ENCODE measurements at places on chromosomes 7 and 10. TPM values are rescaled to one million over a fixed set of nuclear protein-coding genes. Genes with fewer than 3 reads are reported as not detected.

DNA sequence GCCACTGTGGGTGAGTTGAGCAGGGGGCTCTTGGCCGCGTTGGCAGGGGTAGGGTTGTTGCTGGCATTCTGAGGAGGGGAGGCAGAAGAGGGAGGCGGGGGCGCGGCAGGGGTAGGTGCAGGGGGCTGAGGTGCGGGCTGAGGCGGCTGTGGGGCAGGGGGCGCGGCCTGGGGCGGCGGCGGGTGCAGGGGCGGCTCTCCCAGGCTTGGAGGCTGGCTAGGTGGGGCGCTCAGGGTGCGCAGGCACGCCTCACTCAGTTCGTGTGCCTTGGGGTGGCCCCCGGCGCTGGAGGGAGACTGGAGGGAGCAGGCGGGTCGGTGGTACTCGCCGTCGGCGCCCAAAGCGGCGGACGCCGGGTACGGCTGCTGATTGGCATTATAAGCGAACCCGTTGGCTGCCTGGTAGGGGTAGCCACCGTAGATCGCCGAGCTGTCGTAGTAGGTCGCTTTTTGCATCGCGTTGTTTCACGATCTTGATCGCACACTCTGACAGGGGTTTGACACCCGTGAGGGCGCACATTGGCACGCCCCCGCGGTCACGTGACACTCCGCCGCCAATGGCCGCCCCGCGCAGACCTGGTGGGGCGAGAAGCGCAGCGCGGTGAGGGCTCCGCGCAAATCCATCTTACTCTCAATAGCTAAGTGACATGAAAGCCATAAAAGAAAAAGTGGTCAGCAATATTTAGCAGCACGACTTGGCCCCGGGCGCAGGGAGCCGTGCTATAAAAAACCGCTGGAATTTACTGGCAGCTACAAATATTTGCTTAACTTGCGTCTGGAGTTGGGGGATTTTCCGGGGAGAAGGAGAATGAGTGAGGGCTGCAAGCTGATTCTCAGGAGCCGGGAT is 7.9 kb upstream of the HOXA2 start:
- H3K4me1 ChIP-seq = no peaks in the 10 kb centered on the region
- H3K27me3 ChIP-seq = peaks cover 96% of the 10 kb centered on the region
- H3K27ac ChIP-seq = no peak overlapping the region
- DNase-seq = peak; percentile 71
- peak overlapping the region; percentile 71 for H3K4me3 ChIP-seq

DNA sequence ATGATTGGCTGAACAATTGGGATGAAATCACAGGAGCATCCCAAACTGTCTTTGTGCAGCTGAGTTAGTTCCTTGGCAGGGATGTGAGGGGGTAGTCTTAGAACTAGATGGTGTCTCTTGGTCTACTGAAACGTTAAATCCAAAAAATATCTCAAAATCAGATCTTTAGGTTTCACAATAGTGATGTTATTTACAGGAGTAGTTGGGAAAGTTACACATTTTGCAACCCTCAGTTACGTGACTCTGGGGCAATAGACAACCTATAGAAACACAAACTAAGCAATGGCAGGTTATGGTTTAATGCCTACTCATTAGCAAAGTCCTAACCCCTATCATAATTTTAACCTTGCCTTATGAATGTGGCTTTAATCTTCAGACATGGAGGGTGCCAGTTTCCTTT is 24.0 kb downstream of the PKD1L1 start:
- no peaks in the 10 kb centered on the region for H3K27me3 ChIP-seq
- no peak overlapping the region for H3K27ac ChIP-seq
- no peak for DNase-seq
- H3K36me3 ChIP-seq = peaks cover 41% of the 10 kb centered on the region

DNA sequence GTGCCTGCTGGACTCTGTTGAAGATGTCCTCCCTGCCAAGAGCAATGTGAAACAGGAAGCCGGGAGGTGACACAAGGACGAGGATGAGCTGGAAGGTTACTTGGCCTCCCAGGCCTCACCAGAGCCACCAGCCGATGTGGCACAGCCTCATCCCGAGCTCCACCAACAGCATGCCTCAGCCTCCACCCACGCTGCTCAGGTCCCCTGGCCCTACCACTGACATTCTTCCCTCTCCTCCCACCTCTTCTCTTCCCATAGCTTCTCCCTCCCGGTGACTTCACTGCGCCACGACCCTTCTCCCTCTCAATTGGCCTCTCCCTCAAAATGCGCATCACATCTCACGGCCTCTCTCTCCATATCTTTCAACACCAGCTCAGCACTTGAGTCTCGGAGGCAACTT is 249.9 kb downstream of the SKAP2 start:
- no peak overlapping the region for H3K4me3 ChIP-seq
- no peaks in the 10 kb centered on the region for H3K27me3 ChIP-seq
- no peaks in the 10 kb centered on the region for H3K36me3 ChIP-seq
- H3K27ac ChIP-seq = no peak overlapping the region
- no peak for DNase-seq

DNA sequence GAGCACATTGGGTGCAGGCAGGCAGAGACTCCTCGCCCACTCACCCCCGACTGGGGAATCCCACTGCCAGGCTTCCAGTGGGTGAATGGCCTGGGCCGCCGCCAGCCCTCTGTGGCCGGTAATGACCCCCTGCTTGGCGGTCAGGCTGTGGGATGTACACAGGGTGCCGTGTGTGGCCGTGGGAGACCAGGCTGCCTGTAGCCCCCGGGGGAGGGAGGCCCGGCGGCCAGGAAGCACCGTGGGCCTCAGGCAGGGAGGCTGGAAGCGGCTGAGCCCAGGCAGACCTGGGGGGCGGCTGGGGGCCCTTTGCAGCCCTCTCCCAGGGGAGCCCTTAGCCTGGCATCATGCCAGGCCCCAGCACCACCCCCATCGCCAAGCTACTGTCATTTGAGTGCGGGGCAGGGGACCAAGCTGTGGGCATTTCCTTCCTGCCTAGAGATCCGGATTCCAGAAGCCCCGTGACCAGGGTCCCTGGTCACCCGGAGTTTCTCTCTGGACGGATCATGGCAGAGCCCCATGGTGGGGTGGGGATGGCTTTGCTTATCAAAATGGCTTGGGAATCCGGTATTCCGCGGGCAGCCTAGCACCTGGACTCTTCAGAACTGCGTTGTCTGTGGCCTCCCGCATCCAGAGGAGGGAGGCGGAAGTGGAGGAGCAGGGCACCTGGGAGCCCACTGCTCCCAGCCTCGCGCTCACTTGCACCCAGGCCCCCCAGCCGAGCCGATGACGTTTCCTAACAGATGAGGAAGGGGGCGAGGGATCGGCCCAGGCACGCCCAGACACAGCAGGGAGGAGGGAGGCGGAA is 1.1 kb downstream of the TTYH3 start:
- no peak overlapping the region for H3K27ac ChIP-seq
- no peak for DNase-seq
- H3K4me1 ChIP-seq = no peaks in the 10 kb centered on the region
- H3K27me3 ChIP-seq = no peaks in the 10 kb centered on the region
- H3K4me3 ChIP-seq = peak overlapping the region; percentile 85

GRCh38 chr7:31100445-31100844 is 48.3 kb downstream of the ADCYAP1R1 start:
- H3K27me3 ChIP-seq = no peaks in the 10 kb centered on the region
- no peak overlapping the region for H3K27ac ChIP-seq
- H3K36me3 ChIP-seq = peaks cover 6% of the 10 kb centered on the region
- DNase-seq = peak; percentile 5

DNA sequence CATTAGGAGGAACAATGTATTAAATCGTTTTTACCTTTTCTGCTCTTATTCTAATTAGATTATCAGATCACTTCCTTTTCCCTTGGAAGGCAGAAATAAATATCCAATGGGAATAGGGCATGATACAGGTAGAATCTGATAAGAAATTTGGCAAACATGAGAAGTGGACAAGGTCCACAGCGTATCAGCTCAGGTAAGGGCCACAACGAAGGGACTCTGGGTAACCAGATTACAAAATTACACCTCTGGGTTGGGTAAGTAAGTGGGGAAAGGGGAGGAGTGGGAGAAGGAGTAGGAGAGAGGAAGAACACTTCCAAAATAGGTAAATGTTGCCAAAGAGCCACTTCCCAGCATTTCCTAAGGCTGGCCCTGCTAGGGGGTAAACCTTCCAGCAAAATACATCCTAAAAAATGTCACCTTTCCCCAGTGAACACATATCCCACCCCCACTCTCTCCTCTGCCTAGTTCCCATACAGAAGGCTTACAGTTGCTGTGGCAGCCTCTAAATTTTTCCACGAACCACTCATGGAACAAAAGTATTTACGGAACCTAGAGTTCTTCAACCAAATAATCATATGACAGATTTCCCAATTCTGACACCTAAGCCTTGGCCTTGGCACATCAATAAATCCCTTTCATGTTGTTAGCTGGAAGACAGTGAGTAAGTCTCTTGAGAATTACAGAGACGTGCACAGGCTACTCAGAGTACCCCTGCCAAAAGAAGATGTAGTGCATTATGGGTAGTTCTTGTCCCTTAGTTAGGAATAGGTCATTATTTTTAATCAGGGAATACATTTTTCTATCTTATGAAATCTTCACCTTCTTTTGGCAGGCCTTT is 51.5 kb upstream of the DLX6 start:
- no peaks in the 10 kb centered on the region for H3K36me3 ChIP-seq
- H3K27me3 ChIP-seq = no peaks in the 10 kb centered on the region
- H3K27ac ChIP-seq = no peak overlapping the region
- H3K4me1 ChIP-seq = no peaks in the 10 kb centered on the region

GRCh38 chr10:80684259-80684658 is 146.6 kb downstream of the SH2D4B start:
- H3K4me1 ChIP-seq = no peaks in the 10 kb centered on the region
- H3K4me3 ChIP-seq = no peak overlapping the region
- DNase-seq = no peak
- H3K36me3 ChIP-seq = no peaks in the 10 kb centered on the region
- no peaks in the 10 kb centered on the region for H3K27me3 ChIP-seq

DNA sequence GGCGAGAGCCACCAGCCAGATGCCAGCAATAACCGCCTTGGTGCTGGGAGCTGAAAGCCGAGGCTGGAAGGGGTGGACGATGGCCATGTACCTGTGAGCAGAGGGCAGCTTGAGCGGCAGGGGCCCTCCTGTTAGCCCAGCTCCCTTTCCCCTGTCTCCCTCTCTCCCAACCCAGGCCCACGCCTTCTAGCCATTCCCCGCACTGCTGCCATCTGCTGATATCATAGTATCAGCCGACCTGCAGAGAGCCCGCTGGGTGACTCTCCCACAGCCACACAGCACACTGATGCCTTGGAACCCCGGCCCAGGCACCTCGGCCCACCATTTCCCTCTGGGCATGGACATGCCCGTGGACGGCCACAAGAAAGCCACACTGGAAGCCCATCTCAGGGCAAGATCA is 1.7 kb downstream of the TACR2 start:
- no peaks in the 10 kb centered on the region for H3K4me1 ChIP-seq
- no peaks in the 10 kb centered on the region for H3K27me3 ChIP-seq
- DNase-seq = no peak
- H3K36me3 ChIP-seq = no peaks in the 10 kb centered on the region
- H3K27ac ChIP-seq = no peak overlapping the region
- H3K4me3 ChIP-seq = no peak overlapping the region

- H3K27ac ChIP-seq = no peak overlapping the region
- H3K4me1 ChIP-seq = no peaks in the 10 kb centered on the region
- H3K4me3 ChIP-seq = no peak overlapping the region
- DNase-seq = no peak
- H3K27me3 ChIP-seq = no peaks in the 10 kb centered on the region
- H3K36me3 ChIP-seq = no peaks in the 10 kb centered on the region
Observed at GRCh38 chr7:38709123-38709522, 78.0 kb upstream of the AMPH start.

Gene CDNF
- total RNA-seq = 1.3 TPM

Gene TCERG1L
- total RNA-seq = 3.3 TPM

Gene CALCR
- 0.44 TPM for total RNA-seq

Gene TRIL
- total RNA-seq = 3.1 TPM

Gene TLL2
- total RNA-seq = 1.8 TPM

Gene PTPRE
- 0.70 TPM for total RNA-seq
